Endothelial cell (in vitro differentiated cells): ENCODE measurements at places on chromosomes 16 and 17.

DNA sequence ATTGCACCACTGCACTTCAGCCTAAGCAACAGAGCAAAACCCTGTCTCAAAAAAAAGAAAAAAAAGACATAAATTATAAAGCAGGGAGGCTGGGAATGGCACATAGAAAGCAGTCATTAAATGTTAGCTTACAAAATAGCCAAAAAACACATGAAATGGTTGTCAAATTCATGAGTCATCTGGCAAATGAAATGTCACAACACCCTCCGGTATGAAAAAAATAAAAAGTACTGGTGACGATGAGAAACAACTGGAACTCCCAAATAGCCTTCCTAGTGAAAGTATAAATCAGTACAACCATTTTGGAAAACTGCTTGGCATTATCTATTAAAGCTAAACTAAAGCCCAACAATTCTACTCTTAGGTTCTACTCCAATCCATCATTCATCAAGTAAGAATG lies 3.5 kb upstream of the KATNB1 start:
- no peak for DNase-seq

GRCh38 chr16:67017421-67017750 lies 11.6 kb upstream of the CBFB start:
- DNase-seq, result no peak

- no peak for DNase-seq
Observed at GRCh38 chr17:39139161-39139511, 12.3 kb downstream of the PLXDC1 start.

DNA sequence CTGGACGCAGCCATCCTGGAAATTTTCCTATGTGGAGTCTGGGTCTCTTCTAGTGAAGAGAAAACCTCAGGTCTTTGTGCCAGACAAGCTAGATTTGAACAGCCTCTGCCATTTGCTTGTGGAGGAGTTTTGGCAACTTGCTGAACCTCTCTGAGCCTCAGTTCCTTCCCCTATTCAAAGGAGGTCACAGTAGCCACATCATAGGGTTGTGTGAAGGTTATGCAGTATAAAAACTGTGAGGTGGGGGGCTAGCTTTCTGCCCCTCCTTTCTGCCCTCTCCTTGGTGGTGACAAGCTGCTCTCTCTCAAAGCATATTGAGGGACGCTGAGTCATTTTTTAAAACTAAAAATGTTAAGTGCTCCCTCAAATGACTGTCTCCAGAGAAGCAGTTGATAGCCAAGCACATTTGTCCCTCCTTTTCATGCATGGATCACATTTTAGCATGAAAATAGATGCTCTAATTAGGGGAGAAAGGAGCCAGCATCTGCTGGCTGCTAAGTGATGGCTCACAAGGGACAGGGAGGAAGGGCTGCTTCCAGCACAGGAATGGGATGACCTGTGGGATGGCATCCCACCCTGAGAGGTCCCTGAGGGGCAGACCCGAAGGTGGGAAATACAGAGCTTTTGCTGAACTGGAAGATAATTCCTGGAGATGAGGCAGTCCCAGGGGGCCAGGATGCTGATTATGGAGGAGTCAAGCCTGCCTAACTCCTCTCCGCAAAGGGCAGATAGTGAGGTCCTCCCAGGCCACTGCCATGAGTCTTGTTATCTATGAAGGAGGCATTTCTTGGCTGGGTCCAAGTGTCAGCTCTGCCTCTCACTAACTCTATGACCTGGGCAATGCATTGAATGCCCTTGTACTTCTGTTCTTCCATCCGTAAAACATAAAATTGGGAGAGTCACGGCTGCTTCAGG lies 218.8 kb downstream of the RAB11FIP4 start:
- DNase-seq, result no peak

DNA sequence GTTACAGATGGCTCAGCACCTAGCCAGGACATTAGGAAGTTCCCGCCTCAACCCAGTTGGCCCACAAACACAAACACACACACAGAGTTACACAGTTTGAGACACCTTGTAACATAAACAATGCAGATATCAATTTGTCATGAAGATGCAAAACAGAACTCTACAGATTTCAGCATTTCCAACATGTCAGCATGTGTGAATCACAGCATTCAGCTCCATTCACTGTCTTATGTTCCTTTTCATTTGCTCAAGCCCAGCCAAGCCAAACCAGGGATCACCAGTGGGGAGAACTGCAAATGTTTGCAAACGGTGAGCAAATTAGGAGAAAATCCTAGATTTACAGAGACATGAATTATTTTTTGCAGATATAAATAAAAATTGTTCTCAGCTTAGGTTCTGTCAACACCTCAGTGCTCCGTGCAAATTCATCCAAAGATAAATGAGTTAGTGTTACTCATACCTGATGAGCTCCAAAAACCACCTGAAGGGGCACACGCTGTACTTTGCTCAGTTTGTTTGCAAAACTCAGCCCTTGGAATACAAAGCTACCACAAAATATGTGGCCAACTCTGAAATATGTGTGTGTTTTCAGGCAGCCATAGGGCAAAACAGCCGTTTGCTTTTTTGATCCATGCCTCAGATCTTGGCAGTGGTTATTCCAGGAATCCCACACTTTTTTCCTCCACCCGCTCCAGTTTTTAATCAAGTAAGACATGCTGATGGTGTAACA lies 16.3 kb upstream of the COX10 start:
- no peak for DNase-seq

GRCh38 chr17:75521951-75522727 lies 3.4 kb upstream of the LLGL2 start:
- no peak for DNase-seq

DNA sequence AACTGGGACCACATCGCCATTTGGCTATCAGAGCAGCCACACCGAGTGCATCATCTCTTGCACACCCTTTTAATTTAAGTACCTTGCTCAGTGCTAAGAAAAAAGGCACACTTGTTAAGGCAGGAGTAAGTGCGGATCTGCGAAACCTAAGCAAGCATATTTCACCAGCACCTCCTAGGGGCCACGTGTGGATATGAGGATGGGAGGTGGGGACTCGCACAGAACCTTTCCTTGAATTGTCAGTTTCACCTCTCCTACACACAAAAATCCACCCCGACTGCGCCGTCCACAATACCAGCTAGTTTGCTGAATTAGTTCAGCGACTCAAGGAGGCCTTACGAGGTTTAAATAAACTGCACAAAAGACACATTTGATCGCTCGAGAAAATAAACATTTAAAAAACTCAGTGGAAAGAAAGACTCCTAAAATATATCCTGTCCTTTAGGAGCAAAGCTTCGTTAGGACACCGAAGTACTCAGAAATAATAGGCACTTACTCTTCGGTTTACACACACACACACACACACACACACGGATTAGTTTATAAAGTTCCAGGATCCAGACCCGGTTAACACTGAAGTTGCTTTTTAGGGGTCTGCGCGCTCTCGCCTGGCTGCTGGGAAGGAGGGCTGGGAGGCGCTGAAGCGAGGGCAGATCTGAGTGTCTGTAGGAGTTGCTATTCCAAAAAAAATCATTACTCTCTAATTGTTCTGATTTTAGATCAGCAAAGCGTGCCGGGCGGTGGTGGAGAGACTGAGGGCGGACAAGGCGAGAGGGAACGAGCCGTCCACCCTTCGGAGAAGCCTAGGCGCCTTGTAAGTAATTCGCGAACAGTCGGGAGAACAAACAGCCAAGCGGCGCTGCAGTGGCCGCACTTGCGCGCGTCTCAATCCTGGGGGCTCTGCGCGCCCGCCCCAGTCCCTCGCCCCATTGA lies 1.0 kb upstream of the KCNJ2 start:
- DNase-seq, result peak; percentile 64

DNA sequence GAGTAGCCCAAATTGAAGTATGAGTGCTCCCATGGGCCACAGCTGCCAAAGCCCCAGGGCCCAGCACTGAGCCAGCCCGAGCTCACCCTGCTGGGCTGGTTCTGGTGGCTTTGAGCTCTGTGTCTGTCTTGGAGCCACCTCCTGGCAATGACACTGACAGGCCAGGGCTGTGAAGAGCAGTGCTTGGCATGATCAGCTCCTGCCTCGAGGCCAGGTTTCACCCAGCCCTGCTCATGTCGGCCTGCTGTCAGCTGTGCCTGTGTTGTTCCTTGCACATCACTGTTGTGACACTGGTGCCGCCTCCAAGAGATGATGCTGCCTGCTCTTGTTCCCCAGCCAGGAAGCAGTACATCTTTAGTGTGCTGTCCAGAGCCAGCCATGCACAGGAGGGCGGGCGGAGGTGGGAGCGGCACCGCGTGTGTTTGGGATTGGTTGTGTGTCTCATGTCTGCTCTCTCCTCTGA lies 26.0 kb downstream of the PLD6 start:
- DNase-seq, result no peak

DNA sequence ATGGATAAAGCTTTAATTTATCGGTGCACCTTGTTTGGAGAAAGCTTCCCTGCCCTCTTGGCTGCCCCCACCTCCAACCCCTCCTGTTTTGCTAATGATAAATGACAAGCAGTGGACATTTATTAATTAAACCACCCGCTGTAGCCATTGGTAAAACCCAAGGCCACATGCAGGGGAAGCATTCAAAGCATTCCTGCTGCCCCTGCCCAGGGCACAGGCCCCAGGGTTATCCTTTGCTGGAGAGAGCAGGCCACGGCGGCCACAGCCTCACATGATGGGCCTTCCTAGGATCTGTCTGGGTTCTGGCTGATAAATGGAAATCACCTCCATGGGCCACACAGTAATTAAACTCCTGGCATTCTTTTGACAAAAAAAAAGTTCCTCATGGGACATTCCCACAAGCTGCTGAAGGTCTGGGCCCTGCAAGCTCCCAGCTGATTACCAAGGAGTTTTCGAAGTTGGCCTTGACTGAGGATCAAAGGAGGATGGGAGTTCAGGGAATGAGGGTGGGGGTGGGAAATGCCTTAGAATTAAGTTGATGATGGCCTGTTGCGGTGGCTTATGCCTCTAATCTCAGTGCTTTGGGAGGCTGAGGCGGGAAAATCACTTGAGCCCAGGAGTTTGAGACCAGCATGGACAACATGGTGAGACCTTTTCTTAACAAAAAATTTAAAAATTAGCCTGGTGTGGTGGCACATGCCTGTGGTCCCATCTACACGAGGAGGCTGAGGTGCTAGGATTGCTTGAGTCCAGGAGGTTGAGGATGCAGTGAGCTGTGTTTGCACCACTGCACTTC lies 35.5 kb downstream of the SOST start:
- no peak for DNase-seq

DNA sequence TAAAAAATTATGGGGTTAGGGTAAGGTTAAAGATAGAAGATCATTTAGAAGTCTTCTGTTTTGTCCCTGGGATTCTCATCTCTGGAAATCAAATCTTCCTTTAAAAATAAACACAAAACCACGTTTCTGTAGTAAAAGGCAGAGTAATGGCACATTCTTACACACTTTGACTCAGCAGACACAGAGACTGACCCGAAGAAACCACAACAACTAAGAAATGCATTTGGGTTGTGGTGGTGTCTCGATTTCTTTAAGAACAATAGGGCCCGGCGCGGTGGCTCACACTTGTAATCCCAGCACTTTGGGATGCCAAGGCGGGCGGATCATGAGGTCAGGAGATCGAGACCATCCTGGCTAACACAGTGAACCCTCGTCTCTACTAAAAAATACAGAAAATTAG lies 54.9 kb upstream of the MYH10 start:
- no peak for DNase-seq

DNA sequence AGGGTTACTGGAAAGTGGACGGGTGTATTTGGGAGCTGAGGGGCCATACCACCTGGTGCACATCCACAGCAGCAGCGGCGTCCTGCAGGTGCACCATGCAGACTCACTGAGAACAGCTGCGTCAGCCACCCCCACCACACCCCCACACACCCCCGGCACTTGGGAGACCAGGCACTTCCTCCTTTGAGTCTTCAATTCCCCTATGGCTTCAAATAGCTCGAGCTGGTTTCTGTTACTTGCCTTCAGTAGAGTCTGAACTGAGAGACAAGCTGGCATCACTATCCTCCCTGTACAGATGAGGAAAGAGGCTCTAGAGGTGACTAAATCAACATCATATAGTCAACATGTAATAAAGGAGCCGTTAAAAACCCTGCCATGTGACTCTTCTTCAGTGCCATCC lies 15.4 kb downstream of the CUEDC1 start:
- DNase-seq, result no peak

- no peak for DNase-seq
Observed at GRCh38 chr17:37187262-37187661, 188.5 kb upstream of the C17orf78 start.

- DNase-seq, result no peak
Observed at GRCh38 chr16:85968041-85968920, 69.3 kb downstream of the IRF8 start.

GRCh38 chr16:27374221-27374803 lies 27.7 kb upstream of the IL21R start:
- no peak for DNase-seq

GRCh38 chr17:57563958-57564357 lies 181.1 kb downstream of the CCDC182 start:
- no peak for DNase-seq

DNA sequence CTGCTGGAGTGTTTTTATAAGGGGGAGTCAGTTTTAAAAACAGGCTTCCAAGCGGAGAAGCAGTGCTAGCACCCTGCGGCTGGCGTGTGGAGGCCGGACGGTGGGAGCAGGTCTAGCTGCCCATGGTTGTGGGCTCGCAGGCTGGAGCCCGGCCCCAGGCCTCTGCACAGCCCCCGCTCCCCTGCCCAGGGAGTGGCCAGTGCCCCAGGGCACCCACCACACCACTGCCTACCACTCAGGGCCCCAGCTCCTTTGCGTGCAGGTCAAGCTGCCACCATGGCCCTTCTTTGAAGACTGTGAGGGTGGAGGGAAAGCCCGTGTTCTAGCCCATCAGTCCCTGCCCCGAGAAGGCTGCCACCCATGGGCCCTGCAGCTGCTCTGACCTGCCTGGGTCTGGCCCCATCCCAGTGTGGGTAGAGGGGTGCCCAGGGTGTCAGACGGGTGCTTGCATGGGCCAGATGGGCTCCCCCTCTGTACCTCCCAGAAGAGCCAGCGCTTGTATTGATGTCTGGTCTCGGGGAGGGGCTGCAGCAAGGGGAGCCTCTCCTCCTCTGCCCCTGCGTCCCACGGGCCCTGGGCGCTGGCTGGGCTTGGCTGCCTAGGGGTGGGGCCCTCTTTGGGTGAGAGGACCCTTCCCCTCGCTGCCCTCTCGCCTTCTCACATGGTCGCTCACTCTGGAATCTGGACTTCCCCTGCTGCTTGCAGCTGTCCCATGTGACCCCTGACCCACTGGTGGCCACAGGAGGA lies 1.5 kb upstream of the NUDT16L1 start:
- no peak for DNase-seq

DNA sequence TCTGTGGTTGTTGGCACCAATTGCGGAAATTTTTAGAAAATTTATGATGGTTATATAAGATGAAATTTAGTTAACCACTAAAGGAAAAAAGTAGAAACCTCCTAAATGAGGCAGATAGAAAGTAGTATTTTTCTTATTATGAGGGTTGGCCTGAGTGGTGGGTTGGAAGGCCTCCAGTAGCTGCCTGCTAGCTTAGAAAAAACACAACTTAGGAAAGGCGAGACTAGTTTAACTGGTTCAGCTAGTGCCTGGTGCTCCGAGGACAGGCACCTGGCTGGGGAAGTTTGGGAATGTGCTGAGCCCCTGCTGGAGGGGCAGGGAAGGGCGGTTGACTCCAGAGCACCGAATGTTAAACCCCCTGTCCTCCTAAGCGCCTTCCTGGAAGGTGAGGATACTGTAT lies 19.9 kb downstream of the LDHD start:
- DNase-seq, result no peak
